SK-N-DZ (cell line): ENCODE measurements at places on chromosomes 6 and 20.

DNA sequence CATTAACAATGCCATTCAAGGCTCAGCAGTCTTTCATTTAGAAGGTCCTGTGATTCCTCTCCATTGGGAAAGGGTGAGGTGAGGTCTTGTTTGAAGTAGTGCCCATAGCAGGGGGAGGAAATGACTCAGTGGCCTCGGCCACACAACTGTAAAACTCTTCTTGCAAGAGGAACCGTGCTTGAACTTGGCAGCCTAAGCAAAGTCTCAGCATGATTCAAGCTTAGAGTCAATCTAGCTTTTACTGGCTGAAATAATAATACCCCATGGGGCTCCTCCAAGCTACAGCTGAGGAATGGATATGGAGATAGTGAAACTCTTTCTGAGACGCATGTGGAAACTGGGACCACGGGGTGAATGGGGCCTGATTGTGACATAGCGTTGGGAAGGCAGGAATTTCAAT, 428.2 kb downstream of the BMP2 start:
- DNase-seq: no peak

- no peak for DNase-seq
Observed at GRCh38 chr20:25289886-25290597, 42.2 kb downstream of the PYGB start.

DNA sequence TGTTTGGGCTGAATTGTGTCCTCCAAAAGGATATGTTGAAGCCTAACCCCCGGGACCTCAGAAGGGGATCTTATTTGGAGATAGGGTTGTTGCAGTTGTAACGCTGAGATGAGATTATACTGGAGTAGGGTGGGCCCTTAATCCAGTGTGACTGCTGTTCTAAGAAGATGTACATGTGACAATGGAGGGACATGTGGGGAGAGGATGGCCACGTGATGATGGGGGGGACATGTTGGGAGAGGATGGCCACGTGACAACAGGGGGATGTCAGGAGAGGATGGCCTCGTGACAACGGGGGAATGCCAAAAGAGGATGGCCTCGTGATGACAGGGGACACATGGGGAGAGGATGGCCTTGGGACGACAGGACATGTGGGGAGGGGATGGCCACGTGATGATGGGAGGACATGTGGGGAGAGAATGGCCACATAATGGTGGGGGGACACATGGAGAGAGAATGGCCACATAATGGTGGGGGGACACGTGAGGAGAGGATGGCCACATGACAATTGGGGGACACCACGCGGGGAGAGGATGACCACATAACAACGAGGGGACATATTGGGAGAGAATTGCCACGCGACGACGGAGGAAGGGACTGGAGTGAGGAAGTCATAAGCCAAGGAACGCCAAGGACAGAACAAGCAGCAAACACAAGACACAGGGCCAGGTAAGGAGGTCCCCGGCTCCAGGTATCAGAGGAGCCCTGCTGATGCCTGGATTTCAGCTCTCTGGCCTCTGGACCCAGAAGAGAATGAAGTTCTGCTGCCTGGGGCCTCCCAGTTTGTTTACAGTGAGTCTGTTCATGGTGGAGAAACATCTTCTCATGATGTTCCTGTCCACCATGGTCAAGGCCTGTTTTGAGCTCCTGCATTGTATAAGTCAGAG, 29.2 kb downstream of the SYNJ2 start:
- DNase-seq: no peak

GRCh38 chr20:32973077-32973717, 31.0 kb downstream of the SUN5 start:
- DNase-seq: no peak

- no peak for DNase-seq
Observed at GRCh38 chr6:89840538-89840937, 10.9 kb downstream of the CASP8AP2 start.
